Frontal cortex (tissue), 4 donors: ENCODE measurements at places on chromosomes 3 and 15. TPM values are rescaled to one million over a fixed set of nuclear protein-coding genes. Genes with fewer than 3 reads are reported as not detected.

- DNase-seq: no peak
Measured at GRCh38 chr3:180934638-180935037, 22.2 kb downstream of the FXR1 start.

- DNase-seq: no peak
Measured at GRCh38 chr3:4981294-4981664, 2.0 kb downstream of the BHLHE40 start.

GRCh38 chr3:25074149-25074548 is 353.9 kb upstream of the RARB start:
- no peak for DNase-seq

- DNase-seq: no peak
Measured at GRCh38 chr15:39670687-39671086, 89.8 kb downstream of the THBS1 start.

- DNase-seq: no peak
Measured at GRCh38 chr15:48500595-48500994, 144.9 kb downstream of the FBN1 start.

- DNase-seq: no peak
Measured at GRCh38 chr3:98343647-98344507, 9.8 kb upstream of the OR5K4 start.

GRCh38 chr3:127490271-127491023 is 100.1 kb downstream of the TPRA1 start:
- DNase-seq: no peak

GRCh38 chr3:129393271-129393670 is 35.2 kb downstream of the EFCAB12 start:
- DNase-seq: no peak

GRCh38 chr15:101070502-101071273 is 151.5 kb downstream of the LRRK1 start:
- no peak for DNase-seq

DNA sequence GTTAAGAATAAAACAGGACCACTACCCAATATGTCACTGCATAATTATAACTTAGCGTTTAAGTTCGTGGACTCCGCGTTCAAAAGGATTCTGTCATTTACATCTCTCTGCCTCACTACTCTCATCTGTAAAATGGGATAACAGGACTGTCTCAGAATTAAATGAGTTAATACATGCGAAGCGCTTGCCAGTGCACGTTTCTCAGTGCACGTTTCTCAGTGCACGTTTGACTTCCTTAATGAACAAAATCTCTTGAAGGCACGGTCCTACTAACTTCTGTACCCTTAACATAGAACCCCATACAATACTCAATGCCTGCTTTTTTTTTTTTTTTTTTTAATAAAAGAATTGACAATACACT is 499 bp downstream of the RABL3 start:
- DNase-seq: peak; percentile 12

- no peak for DNase-seq
Measured at GRCh38 chr3:180571831-180572598, 29.9 kb upstream of the TTC14 start.

- no peak for DNase-seq
Measured at GRCh38 chr3:177977381-177978158, 558.7 kb upstream of the KCNMB2 start.

WNT7A gene
- 15.1 TPM for total RNA-seq

KY gene
- total RNA-seq: 0.41 TPM

CTXND1 gene
- 0.41 TPM for total RNA-seq

GPR149 gene
- total RNA-seq: 7.7 TPM

IL1RAP gene
- 13.9 TPM for total RNA-seq

TMCO5A gene
- not detected for total RNA-seq

PTH1R gene
- total RNA-seq: 2.0 TPM

NUDT16 gene
- 11.8 TPM for total RNA-seq

DUOXA2 gene
- not detected for total RNA-seq

GP5 gene
- not detected for total RNA-seq
